Neural progenitor cell (in vitro differentiated cells): ENCODE measurements at places on chromosomes 12 and 14. TPM values are rescaled to one million over a fixed set of nuclear protein-coding genes. Genes with fewer than 3 reads are reported as not detected.

The CLEC4A gene
- total RNA-seq = 0.43 and 2.0 TPM in 2 replicates

The TAS2R43 gene
- total RNA-seq = 2.5 and 4.0 TPM in 2 replicates

GRCh38 chr14:20059745-20060144, at the start of gene OR4L1:
OR4L1 (plus strand) TSS chr14:20060045; CDS start chr14:20060045, 0 bp downstream.
- no peak for DNase-seq

GRCh38 chr14:96888593-96888992, 91.4 kb downstream of the VRK1 start:
- peak; percentile 73 for DNase-seq

GRCh38 chr14:63508033-63508432, 35.1 kb downstream of the PPP2R5E start:
- no peak for DNase-seq

DNA sequence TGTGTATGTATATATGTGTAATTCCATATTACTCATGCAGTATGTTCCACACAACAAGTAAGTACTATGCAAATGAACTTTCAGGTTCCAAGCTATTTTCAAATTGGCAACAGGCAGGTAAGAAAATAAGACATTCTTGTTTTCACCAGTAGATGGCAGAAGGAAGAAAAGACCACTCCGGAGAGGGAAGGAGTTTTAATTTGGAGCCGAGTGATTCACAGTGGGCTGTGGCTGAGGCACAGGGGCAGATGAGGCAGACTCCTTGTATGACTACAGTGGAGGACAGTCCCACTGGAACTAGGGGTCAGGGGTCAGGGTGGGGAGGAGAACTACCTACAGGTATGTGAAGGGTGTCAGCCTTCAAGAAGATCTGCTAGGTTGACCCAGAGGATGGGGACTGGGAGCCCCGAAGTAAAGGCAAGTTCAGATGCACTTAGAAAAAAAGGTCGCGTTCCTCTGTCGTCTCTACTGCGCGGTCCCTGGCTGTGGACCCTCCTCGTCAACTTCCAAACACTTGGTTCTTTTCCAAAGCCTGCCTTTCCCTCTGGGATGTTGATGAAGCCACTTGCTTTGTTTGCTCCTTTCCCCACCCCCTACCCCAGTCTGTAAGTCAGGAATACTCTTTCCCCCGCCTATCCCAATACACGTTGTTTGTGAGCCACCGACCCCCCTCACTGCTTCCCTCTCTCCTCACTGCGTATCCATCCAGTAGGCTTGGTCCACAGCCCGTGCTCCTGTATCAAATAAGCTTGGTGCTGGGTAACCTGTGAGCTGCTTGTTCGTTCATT, 24.1 kb downstream of the DDX47 start:
- peak; percentile 57 for DNase-seq

- no peak for DNase-seq
Measured at GRCh38 chr12:46808955-46809697, 16.7 kb downstream of the SLC38A4 start.

- DNase-seq = no peak
Measured at GRCh38 chr14:105219753-105220152, 28.6 kb upstream of the BTBD6 start.

DNA sequence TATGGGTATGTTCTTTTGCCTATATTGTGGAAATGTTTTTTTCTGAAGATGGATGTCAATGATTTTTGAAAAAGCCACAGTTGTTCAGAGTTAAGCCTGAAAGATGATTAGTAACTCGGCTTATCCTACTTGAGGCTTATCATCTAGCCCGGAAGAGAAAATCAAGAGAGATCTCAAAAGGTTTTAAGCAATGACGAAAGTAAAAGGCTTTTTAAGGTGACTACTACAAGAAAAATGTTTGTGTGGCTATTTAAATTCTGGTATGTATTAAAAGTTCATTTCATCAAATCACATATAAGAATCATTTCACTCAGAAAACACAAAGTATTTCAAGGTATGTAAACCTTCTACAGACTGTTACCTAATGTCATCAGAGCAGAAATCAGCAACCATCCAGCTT, 40.2 kb downstream of the HEATR5A start:
- no peak for DNase-seq

DNA sequence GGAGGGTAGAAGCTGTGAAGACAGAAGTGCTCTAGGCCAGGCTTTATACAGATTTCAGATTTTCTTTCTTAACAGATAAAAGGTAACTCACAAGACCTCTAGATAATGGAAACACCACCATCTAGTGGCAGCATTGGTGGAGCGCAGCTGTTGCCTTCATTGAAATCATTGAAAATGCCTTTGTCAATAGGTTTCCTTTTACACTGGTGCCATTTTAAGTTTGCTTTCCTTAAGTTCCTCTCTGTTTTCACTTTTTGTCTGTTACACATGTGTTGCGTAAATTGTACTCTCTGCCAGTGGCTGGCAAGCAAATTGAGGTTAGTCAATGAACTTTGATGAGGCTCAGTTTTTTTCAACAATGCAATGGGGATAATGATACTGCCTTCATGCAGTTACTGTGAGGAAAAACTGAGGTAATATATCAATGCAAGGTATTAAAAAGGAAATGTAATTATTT, 31.1 kb downstream of the ALDH1L2 start:
- DNase-seq = peak; percentile 85

GRCh38 chr12:67145692-67146091, 123.5 kb upstream of the CAND1 start:
- DNase-seq = no peak

DNA sequence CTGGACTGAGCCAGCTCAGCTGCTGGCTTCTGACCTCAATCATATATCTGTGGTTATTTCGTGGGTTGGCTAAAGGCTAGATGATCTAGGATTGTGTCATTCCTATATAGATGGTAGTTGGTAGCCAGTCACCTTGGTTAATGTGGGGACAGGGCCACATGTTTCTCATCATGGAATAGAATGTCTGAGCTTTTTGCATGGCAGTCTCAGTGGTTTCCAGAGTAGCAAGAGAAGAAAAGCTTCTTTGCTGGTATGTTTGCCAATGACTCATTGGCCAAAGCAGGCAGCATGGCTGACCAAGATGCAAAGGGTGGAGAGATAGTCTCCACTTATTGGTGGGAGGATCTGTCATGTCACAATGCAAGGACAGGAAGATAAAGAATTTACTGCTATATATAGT, 746.4 kb upstream of the FLRT2 start:
- no peak for DNase-seq
